ENCODE measurements at places on chromosomes 12 and 14. TPM values are rescaled to one million over a fixed set of nuclear protein-coding genes. Genes with fewer than 3 reads are reported as not detected.

DNA sequence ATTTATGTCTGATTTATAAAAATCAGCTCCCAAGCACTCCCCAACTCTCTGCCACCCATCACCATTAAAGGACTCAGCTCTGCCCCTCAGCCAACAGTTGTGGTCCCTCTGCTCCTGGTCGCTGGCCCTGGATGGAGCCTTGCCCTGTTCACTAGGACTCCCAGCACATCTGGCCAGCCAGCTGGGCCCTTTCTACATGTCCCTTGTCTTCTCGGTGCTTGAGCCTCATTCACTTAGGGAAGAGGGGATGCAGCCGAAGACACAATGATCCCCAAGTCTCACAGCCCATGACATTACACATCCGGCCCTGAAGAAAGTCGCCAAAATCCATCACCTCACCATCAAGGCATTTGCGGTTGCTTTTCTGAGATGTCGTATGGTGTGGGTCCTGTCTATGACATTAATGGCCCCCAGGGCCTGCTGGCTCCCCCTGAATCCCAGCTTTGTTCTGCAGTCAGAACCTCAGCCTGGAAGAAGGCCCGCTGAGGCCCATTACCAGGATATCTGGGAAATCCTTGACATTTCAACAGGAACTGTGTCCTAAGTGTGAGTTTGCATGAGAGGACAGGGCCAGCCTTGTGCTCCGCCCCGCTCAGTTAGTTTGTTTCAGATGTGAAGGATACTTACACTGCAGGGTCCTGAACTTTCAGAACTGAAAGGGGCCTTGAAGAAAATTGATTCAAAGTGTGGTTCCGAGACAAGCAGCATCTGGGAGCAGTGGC, 19.1 kb downstream of the TSPAN11 start:
- no peak for DNase-seq

GRCh38 chr12:57151741-57152630, 4.6 kb upstream of the LRP1-AS start:
- DNase-seq = no peak

- no peak for DNase-seq
Measured at GRCh38 chr12:4135919-4136605, 137.5 kb upstream of the CCND2 start.

DNA sequence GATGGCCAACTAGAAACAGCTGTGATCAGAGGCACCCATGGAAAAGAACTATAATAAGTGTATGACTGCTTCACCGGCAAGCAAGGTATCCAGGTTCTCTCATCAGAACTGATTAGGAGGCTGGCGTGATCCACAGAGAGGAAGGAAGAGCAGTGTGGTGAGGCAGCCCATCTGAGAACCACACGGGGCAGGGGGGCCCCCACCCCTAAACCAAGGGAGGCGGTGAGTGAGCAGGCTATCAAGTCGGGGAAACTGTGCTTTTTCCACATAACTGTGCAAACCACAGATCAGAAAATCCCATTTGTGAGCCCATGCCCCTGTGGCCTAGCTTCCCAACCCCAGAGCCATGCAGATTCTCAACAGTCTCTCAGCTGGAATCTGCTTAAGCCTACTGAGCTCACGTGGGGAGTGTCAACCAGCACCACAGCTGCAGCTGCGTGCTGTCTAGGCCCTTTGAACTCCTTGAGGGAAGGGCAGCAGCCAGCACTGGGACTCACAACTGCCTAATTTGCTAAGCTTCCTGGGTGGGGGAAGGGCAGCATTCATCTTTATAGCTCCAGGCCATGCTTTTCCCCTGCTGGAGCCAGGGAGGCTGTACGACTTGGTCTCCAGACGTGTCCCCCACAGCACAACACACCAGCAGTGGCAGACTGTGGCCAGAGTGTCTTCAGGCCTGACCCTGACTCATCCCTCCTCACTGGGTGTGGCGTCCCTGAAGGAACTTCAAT, 444.4 kb upstream of the ATP2B1 start:
- peak; percentile 15 for DNase-seq

GRCh38 chr12:65596514-65597091, 227.7 kb upstream of the HMGA2 start:
- DNase-seq = no peak

DNA sequence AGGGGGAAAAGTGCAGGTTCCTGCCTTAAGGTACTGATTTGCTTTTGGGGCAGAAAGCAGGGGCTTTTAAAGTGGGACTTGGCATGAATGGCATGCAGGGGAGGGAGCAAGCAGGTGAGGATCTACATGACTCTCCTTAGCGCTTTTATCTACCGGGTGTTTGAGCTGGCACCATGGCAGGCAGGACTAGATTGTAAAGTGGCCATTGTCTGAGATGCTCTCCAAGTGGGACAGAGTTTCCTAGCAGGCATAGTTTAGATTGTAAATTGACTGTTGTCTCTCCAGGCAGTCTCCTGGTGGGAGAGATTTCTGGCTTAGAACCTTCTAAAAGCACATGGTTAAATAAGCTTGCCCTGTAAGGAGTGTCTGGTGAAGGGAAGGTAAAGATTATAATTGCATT, 5.3 kb upstream of the DICER1 start:
- no peak for DNase-seq

DNA sequence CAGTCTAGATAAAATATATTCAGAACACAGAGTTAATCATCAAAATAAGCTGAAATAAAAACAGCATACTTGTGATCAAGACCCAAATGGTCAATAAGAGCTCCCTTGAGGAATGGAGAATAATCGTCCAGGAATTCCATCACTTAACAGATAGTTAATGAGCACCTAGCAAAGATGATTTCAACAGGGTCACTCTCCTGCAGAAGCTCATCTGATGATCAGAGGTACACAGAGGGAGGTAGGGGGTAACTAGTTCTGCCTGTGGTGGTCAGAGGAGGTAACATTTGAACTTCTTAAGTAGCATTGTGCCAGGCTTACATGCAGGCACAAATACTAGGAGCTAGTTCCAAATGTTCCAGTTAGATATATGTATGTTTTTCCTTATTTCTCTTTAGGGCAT, 9.5 kb downstream of the MED13L start:
- no peak for DNase-seq

- DNase-seq = no peak
Measured at GRCh38 chr14:87952307-87953094, 40.5 kb downstream of the GALC start.

The TMEM132D gene
- total RNA-seq = 0.99 TPM

The TMEM229B gene
- total RNA-seq = 0.69 TPM

- no peak for DNase-seq
Measured at GRCh38 chr12:106985479-106985878, 1.5 kb downstream of the MTERF2 start.

- peak; percentile 67 for DNase-seq
Measured at GRCh38 chr12:110688446-110689280, at the start of gene HVCN1. Gene HVCN1 (minus strand): TSS chr12:110689115. CDS start chr12:110683245, 5,870 bp downstream.

DNA sequence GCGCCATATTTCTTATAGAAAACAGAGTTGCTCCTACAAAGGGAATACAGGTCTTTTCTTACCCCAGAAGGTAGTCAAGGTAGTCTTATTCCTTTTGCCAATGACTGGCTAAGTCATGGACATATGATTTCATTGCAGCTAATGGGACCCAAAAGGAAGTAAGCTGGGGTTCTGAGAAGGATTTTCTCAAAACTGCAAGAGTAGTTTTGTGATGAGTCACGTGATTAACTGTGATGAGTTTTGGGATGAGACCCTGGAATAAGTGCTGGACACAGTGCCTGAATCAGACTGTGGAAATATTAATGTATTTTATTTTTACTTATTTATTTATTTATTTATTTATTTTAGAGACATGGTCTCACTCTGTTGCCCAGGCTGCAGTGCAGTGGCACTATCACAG, 13.4 kb upstream of the NIN start:
- DNase-seq = no peak

The SIX6 gene
- 0.07 TPM for total RNA-seq

- no peak for DNase-seq
Measured at GRCh38 chr12:78204926-78205325, 374.2 kb downstream of the NAV3 start.

The ARHGEF25 gene
- total RNA-seq = 11.9 TPM

DNA sequence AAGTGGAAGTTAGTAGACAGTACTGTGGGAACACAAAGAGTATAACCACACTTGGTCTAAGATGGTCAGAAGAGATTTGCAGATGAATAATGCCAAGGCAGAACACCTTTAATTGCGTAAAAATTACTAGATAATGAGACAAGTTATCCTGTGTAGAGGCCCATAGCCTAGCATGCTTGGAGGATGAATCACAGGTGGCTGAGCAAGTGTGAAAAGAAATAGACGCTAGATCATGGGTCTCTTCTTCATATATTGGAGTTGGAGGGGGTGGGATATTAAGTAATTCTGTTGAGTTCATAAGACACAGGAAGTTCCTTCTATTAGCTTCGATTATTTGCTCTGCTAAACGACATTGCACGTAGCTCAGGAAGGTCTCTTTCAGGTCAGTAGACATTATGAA, 454.3 kb upstream of the LMO3 start:
- DNase-seq = no peak

DNA sequence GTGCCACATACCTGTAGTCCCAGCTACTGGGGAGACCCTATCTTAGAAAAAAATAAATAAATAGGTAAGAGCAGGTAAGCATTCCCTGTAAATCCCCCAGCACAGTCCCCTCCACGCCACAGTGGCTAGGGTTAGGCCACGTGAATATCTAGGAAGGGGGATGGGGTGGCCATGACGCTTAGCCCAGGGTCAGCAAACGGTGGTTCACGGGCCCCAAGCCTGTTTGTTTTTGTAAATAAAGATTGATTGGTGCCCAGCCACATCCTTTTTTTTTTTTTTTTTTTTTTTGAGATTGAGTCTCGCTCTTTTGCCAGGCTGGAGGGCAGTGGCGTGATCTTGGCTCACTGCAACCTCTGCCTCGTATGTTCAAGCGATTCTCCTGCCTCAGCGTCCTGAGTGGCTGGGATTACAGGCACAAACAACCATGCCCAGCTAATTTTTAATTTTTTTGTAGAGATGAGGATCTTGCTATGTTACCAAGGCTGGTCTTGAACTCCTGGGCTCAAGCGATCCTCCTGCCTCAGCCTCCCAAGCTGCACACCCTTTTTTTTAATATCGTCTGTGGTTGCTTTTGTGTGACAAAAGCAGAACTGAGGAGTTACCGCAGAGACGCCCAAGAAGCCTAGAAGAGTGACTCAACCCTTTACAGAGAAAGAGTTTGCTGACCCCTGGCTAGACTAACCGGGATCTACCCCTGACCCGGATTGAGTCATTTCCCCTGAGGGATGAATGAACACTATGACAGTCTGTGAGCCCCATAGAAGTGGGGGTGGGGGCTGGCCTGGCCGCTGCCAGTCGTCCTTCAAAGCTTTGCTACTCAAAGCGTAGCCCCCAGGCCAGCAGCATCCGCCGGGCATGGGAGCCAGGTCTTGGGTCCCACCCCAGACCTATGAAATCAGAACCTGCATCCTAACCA, 113.7 kb upstream of the NCOR2 start:
- peak; percentile 39 for DNase-seq

- DNase-seq = no peak
Measured at GRCh38 chr14:65237023-65237814, 134.9 kb upstream of the MAX start.

GRCh38 chr12:45671254-45671653, 58.3 kb upstream of the ARID2 start:
- DNase-seq = no peak
